ENCODE measurements at places on chromosomes 4 and X.

DNA sequence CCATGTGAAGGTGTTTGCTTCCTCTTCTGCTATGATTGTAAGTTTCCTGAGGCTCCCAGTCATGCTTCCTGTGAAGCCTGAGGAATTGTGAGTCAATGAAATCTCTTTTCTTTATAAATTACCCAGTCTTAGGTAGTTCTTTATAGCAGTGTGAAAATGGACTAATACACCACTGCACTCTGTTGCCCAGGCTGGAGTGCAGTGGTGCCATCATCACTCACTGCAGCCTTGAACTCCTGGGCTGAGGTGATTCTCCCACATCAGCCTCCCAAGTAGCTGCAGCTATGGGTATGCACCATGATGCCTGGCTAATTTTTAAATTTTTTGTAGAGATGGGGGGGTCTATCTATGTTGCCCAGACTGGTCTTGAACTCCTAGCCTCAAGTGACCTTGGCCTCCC lies 15.8 kb upstream of the IGFBP7 start:
- DNase-seq, result no peak

GRCh38 chrX:78595901-78596502 lies 63.1 kb downstream of the RTL3 start:
- no peak for DNase-seq

DNA sequence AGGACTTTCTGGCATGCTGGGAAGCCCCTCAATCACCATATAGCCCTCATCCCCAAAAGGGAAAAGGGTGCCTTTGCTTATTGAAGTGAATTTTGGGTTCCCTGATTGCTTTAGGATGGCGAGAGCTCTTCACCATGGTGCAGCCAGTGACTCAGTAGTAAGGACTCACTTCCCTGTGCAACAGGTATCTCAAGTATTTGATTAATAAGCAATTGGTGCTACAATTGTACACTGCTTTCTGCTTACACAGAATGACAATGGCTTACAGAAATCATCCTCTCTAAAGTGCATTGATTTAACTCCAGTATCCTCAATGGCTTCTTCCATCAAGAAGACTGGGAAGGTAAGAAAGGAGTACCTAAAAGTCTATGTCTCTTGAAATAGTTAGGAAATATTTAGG lies 143.7 kb upstream of the SMIM10 start:
- no peak for DNase-seq

DNA sequence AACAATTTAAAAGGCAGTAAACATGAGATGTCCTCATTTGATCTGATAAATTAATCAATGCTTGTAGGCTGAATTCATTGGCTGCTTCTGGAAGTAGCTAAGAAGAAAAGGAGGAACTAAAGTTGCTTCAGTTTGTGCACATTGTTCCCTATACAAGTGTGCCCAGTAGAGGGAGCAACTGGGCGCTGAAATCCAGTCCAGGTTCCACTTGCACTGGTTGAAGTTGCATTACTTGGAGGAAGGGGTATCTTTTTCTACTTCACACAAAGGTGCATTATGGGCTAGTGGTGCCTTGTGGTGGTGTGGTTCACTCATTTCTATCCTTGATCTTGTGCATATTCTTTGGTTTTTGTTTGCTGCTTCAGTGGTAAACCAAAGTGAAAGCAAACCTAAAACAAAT lies 67.9 kb upstream of the SOX3 start:
- peak; percentile 2 for DNase-seq

- DNase-seq, result no peak
Measured at GRCh38 chr4:3532751-3533422, 665 bp upstream of the LRPAP1 start.

DNA sequence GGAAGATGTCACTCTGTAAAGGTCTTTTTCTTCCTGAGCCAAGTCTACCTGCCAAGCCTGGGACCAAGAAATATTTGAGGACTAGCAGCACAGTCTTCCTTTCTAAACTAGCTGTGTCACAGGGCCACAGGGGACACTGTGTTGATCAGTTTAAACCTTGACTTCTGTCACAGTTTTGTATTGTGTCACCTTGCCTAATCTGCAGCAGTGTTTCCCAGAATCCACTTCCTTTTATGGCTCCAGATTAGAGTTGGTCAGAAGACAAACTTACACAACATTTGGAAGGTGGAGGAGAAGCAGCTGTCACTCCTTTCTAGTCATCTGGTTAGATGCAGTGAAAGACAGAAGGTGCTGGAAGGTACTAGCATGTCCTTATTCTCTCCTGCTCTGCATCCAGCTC lies 143.1 kb upstream of the BCOR start:
- DNase-seq, result no peak

DNA sequence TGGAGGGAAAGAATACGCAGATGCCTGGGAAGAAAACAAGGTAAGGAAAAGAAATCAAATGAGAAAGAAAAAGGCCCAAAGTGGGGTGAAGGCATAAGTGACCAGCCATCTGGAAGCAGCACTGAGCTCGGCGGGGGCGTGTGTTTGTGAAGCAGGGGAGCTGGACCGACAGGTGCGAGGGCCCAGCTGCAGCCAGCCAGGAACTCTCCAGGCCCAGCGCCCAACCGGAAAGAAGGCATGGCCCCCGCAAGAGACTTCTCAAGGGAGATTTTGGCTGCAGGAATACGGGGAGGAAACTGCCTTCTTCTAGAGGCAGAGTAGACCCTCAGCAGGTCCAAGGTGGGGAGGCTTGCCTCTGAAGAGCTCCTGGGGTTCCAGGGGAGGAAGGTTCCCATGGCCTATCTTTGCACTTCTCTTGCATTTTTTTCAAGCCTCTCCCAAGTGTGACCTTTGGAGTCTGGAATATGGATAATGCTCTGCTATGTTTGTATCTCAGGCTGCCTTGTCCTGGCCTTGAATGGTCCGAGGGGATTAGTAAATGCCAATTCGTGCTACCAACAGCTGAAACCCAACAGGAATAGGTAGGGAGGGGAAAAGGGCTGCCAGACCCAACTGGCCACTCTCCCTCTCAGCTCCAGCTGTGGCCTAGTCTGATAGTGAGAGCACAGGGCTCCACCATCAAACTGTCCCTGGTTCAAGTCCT lies 10.8 kb upstream of the CITED1 start:
- DNase-seq, result no peak

GRCh38 chr4:147533331-147533730 lies 52.4 kb downstream of the EDNRA start:
- no peak for DNase-seq

- no peak for DNase-seq
Measured at GRCh38 chrX:23788521-23788920, 5.5 kb downstream of the SAT1 start.

- DNase-seq, result no peak
Measured at GRCh38 chr4:147786031-147786430, 54.1 kb downstream of the ARHGAP10 start.

GRCh38 chr4:6465955-6466354 lies 6.5 kb downstream of the PPP2R2C start:
- no peak for DNase-seq

DNA sequence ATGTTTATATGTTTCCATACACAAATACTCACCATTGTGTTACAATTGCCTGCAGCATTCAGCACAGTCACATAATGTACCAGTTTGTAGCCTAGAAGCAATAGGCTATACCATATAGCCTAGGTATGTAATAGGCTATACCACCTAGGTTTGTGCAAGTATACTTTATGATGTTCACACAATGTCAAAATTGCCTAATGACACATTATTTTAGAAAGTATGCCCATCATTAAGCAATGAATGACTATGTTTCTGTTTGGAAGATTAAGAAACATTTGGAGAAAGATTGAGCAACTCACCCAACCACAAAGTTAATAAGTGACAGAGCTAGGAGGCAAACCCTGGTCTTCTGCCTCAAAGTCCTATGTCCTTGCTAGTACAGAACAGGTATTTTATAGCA lies 96.8 kb upstream of the GRIA3 start:
- no peak for DNase-seq

DNA sequence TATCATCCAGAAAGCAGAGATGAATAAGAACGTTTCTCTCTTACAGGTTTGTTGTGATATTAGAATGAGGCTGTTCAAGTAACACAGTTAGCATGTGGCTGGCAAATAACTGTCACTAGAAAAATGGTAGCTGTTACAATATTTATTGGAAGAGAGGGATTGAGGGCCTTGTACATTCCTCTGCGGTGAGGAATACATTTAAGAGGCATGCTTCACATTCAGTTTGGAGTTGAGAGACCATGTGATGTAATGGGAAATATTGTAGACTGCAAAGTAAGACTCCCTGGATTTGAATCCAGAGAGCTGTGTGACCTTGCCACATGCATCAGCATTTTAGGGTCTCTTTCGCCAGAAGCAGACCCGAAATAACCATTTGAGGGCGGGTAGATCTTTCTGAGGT lies 104.8 kb upstream of the KIT start:
- no peak for DNase-seq

DNA sequence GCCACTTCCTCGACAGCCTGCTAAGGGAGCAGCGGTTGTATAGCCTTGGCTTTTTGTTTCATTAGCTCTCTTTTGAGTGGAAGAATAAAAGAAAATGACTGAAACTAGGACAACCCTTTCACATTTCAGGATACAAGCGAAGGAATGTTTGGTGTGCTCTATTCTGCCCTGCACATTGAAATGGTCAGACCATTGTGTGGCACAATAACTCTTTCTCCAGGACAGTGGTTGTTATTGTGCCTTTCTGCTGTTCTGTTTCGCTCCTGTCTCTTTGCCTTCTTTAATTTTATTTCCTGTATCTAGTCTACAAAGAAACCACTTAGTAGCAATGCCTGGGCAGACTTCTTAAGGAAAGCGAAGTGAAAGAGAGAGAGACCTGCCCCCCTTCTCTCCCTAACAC lies 473.7 kb downstream of the GBA3 start:
- no peak for DNase-seq

GRCh38 chr4:173935622-173936405 lies 347.7 kb downstream of the FBXO8 start:
- DNase-seq, result no peak

- no peak for DNase-seq
Measured at GRCh38 chrX:136186023-136186413, 38.7 kb downstream of the FHL1 start.

DNA sequence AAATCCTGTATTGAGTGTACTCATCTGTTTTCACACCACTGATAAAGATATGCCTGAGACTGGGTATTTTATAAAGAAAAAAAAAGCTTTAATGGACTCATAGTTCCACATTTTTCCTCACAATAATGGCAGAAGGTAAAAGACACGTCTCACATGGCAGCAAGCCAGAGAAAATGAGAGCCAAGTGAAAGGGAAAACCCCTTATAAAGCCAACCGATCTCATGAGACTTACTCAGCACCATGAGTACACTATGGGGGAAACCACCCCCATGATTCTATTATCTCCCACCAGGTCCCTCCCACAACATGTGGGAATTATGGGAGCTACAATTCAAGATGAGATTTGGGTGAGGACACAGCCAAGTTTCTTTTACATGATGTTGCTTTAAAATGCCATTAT lies 171.9 kb downstream of the GALNTL6 start:
- DNase-seq, result no peak

GRCh38 chr4:100280807-100281206 lies 90.5 kb upstream of the DDIT4L start:
- no peak for DNase-seq

DNA sequence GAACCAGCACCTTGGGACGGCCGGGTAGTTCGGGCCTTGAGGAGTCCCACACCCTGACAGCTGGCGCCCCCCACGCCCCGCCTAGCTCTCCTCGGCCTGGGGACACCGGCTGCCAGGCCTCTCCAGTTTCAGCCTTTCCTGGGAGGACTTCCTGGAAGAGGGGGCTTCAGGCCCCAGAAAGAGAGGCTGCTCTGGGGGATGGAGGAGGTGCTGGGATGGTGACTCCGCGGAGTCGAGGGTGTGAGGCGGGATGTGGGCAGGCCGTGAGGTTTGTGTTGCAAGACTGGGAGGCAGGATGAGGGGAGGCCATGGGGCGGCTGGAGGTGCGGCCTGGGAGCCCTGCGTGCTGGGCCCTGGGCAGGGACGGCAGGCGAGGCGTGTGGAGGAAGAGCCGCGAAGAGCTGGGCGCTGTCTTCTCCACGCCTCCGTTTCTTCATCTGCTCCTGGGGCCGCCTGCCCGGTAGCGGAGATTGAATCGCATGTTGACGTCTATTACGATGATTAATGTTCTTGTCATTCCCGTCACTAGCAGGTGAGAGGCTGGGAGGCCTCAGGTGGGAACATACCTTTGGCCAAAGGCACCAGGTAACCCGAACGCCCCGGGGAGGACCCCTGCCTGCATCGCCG lies 918 bp upstream of the FGFRL1 start:
- no peak for DNase-seq

DNA sequence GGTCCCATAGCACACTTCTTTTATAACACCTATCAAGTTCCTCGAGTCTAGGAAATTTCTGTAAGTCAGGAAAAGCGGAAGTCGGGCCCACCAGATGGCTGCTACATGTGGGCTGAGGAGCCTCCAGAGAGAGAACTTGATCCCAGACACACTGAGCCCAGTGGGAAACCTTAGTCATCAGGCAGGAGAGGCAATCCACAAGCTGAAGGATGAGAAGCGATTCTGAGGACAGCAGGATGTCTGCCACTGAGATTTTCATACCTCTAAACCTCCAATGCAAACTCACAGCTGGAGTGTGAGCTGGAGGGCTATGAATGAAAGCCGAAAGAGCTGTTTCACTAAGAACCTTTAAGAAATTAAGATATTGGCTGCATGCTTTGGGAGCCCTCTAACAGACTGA lies 52.6 kb upstream of the PDHA1 start:
- DNase-seq, result no peak

DNA sequence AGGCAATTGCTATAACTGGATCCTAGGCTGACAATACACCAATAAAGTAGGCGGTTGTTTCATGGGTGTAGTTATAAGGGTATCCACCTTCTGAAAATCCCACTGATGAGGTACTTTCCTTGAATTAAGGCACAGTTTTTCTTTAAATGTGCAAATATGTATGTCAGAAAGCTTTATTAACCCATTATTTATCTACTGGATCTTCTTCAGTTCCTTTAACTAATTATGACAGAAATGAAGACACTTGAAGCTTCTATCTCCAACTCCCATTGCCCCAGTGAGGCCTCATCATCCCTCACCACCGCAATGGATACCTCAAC lies 159.6 kb upstream of the KLF3 start:
- no peak for DNase-seq

DNA sequence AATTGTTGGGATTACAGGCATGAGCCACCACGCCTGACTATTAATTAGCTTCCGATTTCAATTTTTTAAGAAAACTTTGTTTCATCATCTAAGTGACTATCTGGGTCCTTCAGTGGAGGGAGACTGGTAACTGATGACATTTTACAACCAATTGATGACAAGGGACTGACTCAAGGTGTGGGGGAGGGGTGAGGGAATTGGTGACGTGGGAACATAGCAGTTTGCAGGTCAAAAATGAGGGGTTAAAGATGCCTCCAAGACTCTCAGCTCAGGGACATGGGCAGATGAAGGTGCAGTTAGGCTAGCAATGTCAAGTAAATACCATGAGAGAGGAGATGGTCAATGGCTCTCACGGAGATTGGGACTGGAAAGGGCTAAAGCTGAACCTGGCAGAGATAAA lies 5.7 kb upstream of the FAM9C start:
- DNase-seq, result no peak

- no peak for DNase-seq
Measured at GRCh38 chrX:323721-324628, 5.4 kb upstream of the GTPBP6 start.
